ENCODE measurements at places on chromosomes 6 and 20. TPM values are rescaled to one million over a fixed set of nuclear protein-coding genes. Genes with fewer than 3 reads are reported as not detected.

Gene LPIN3
- 18.1 TPM for total RNA-seq

Gene ZHX3
- 21.6 TPM for total RNA-seq

Gene ULBP1
- total RNA-seq, result 4.3 TPM

Gene CLPSL2
- total RNA-seq, result not detected

Gene ABHD16B
- total RNA-seq, result not detected

Gene FERMT1
- total RNA-seq, result 7.5 TPM

Gene PSORS1C2
- total RNA-seq, result not detected

Gene SNAP91
- not detected for total RNA-seq

Gene ULBP3
- 10.7 TPM for total RNA-seq

Gene PROCR
- total RNA-seq, result 89.7 TPM

Gene ATG5
- 31.4 TPM for total RNA-seq

Gene OR2H2
- not detected for total RNA-seq

Gene TMEM74B
- not detected for total RNA-seq

Gene NOX3
- not detected for total RNA-seq

Gene LATS1
- total RNA-seq, result 14.9 TPM

Gene EPPIN
- not detected for total RNA-seq

Gene OSBPL2
- total RNA-seq, result 24.5 TPM

Gene TRAPPC3L
- not detected for total RNA-seq

Gene LINC00237
- not detected for total RNA-seq

Gene RSPO3
- not detected for total RNA-seq

Gene FOXA2
- not detected for total RNA-seq

Gene OSTM1
- total RNA-seq, result 18.6 TPM

Gene YTHDF1
- 15.6 TPM for total RNA-seq

Gene OXT
- not detected for total RNA-seq

Gene TMEM200A
- 7.3 TPM for total RNA-seq

Gene FKBP5
- 203 TPM for total RNA-seq

Gene CRYBG1
- 16.1 TPM for total RNA-seq

Gene GHRH
- not detected for total RNA-seq

Gene OR2H1
- not detected for total RNA-seq

Gene FOXC1
- total RNA-seq, result 2.3 TPM

Gene GMEB2
- 13.3 TPM for total RNA-seq

Gene SLC4A11
- total RNA-seq, result 0.58 TPM

Gene SOX4
- total RNA-seq, result 2.8 TPM

Gene LY6G6F
- not detected for total RNA-seq

Gene PRSS35
- 3.0 TPM for total RNA-seq

Gene CFAP206
- total RNA-seq, result 0.29 TPM

Gene LY6G5B
- 2.7 TPM for total RNA-seq

Gene HLA-DRB1
- not detected for total RNA-seq

Gene PPIL6
- 1.1 TPM for total RNA-seq

Gene PRRT1
- not detected for total RNA-seq

Gene GJA10
- total RNA-seq, result not detected

Gene HRH3
- total RNA-seq, result not detected

Gene FAM217A
- not detected for total RNA-seq

Gene GTSF1L
- not detected for total RNA-seq

Gene MMP24
- total RNA-seq, result 0.86 TPM

Gene SAMD5
- 1.2 TPM for total RNA-seq

Measured in myometrial cell (primary cell).